Central memory CD4-positive, alpha-beta T cell (primary cell): ENCODE measurements at places on chromosomes 4 and X.

- no peak for DNase-seq
Observed at GRCh38 chr4:211033-211511, 86.8 kb downstream of the ZNF718 start.

DNA sequence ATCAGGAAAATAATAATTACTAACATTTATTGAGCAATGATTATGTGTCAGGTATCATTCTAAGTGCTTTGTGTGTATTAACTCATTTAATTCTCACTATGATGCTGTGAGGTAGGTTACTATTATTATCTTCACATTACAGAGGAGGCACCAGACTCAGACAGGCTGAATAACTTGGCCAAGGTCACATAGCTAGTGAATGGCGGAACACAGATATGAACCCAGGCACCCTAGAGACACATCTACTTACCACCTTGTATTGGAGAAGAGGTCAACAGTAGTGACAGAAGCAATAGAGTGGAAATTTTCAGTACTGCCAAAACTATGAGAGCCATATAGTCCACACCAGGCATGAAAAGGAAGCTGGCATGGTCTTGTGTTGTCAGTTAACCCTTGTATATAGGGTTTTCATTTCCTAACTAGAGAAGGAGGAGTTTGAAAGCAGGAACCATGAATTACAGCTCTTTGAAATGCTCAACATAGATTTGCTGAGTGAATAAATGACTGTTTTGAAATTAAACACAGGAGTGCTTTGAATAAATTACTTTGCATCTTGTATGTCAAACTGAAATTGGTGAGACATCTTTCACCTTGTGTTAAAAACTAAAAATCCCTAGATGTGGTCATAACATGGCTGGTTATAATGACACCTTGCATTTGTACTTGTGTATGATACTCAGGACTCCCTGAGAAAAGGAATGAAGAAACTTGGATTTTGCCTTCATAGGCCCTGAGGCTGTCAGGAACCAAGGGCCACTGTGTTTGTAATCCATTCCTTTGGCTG is 71.8 kb downstream of the RTL9 start:
- DNase-seq = no peak

DNA sequence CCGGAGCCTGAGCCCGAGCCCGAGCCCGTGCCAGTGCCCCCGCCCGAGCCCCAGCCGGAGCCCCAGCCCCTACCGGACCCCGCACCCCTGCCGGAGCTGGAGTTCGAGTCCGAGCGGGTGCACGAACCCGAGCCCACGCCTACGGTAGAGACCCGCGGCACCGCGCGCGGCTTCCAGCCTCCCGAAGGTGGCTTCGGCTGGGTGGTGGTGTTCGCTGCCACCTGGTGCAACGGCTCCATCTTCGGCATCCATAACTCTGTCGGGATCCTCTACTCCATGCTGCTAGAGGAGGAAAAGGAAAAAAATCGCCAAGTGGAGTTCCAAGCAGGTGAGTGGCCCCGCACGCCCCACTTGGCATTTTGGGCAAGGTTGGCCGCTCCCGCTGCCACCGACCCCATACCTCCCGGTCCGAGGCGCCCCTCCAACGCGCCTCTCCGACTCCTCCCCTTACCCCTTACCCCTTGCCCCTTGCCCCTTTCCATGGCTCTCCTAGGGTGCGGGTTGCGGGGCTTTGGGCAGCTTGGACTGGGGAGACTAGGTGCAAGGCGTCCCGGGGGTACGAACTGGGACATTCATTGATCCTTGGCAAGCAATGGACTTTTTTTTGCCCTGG is 553 bp downstream of the SLC16A2 start:
- no peak for DNase-seq

DNA sequence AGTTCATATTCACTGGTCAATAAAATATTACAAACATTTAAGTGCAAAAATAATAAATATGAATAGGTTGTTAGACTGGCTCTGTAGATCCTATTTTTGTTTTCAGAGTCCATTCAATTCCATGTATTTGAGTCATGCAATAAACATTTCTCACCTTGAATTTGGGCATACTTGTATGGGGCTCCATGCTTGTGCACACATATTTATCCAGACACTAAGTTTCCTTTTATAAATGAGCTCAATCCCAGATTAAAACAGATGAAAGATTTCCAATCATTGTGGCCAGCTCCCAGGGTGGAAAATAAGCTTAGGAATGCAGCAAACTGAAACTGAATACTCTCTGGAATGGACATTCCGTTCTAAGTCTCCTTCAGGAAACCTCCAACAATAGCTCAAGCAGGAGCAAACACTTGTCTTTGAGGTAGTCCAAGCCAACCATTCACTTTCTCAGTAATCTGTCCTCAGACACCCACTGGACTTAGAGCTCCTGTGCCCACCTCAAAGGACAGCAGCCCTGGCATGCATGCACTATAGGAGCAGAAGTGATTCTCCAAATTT is 16.4 kb downstream of the DMD start:
- no peak for DNase-seq

DNA sequence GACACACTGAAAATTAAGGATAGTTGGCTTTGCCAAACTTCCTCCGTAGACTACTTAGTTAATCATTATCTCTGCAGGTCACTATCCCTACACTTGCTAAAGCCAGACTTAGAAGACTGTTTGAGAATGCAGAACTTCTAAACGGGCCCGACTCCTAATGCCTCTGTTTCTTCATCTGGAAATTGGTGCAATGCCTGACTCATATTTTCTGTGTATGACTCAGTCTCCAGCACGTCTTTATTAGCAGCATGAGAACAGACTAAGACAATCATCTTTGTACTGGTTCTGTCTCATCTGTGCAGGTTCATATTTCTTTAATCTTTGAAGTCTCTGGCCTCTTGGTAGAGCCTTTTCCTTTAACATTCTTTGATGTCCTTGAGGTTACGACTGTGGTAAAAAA is 411.9 kb upstream of the ACTRT1 start:
- DNase-seq = no peak

DNA sequence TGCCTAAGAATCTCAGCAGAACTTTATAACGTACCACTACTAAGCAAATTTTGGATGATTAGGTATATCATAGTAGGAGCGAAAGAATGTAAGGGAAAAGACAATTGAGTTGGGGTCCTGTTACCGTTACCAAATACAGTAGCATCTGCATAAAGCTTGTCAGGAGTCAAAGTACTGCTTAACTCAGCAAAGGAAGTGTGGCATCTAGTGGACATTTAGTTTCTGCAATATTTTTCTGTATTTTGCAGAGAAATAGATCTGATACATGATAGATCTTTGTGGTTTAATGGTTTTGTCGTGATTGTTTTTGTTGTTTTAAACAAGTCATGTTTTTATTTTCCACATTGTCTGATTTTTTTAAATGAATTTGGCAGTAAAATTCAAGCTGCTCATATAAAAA is 81.0 kb upstream of the SMARCAD1 start:
- no peak for DNase-seq

- no peak for DNase-seq
Observed at GRCh38 chr4:140568507-140569306, at the start of gene UCP1. Gene UCP1, minus strand, starts transcription at chr4:140568961. Its CDS starts 232 bp downstream, at chr4:140568729.

DNA sequence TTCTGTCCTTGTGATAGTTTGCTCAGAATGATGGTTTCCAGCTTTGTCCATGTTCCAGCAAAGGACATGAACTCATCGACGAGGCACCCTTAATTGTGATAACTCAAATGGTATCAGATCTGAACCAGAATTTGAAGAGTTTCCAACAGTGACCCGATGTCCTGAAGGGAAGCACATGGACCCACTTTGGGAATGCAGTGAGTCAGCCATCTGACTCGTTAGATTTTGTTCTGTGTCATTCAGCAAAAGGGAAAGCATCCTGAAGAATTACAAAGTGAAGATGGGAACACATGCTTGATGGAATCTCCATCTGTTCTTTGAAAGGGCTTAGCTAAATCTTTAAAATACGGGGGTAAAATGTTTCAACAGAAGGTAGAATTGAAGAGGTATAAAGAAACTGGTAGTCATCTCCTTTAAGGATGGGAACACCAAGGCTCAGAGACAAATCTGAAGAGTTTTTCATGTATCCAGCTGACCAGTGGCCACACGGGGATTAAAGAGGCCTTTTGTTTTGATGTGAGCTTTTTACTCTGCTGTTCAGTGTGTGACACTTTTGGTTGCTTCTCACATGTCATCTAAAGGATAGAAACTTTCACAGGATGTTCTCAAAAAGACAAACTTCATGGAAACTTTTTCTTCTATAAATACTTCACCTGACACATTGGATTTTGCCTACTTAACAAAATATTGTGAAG is 393.8 kb downstream of the INPP4B start:
- DNase-seq = no peak

- no peak for DNase-seq
Observed at GRCh38 chrX:40094041-40094899, 3.5 kb downstream of the BCOR start.

- no peak for DNase-seq
Observed at GRCh38 chrX:152989292-152989658, 4.6 kb downstream of the PNMA5 start.

- peak; percentile 65 for DNase-seq
Observed at GRCh38 chr4:102625232-102625930, 124.2 kb downstream of the NFKB1 start.

- DNase-seq = no peak
Observed at GRCh38 chrX:130560544-130560943, 158.8 kb downstream of the RBMX2 start.

DNA sequence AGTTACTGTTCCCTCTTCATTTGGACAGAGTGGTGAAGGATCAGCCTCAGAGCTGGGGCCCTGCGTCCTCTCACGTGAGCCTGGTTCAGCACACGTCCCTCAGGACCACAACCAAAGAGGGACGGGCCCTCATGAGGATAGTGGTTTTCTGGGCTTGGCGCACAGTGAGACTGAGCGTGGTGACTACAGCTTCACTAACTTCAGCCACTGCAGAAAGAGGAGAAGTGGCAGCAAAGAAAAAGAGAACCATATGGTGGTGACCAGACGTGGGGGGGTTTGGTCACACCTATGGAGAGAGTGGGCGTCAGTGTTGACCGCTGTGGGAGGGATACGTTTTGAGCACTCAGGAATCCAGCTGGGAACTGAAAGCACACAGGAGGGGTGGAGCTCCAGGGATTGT is 21.8 kb upstream of the TNIP3 start:
- DNase-seq = no peak

DNA sequence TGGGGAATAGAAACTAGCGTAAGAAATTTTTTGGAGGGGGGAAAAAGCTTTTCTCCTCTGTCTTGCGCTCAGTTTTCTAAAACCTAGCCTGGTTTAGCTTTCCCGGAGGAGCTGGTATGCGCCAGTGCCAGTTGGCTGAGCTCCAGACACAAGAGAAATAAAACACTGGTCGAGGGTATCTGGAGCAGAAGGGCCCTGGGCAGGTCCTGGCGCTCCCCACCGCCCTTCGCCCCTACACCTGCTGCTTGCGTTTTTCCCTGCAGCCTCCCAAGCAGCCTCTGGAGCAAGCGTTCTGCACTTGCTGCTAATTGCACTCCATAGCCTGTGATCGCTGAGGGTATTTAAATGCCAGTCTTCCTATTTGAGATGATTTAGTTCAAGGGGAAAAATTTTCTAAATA is 816 bp downstream of the EREG start:
- DNase-seq = no peak

GRCh38 chr4:184099000-184099399 is 118.7 kb downstream of the ENPP6 start:
- no peak for DNase-seq

- DNase-seq = no peak
Observed at GRCh38 chr4:54498661-54499111, 159.1 kb upstream of the KIT start.

DNA sequence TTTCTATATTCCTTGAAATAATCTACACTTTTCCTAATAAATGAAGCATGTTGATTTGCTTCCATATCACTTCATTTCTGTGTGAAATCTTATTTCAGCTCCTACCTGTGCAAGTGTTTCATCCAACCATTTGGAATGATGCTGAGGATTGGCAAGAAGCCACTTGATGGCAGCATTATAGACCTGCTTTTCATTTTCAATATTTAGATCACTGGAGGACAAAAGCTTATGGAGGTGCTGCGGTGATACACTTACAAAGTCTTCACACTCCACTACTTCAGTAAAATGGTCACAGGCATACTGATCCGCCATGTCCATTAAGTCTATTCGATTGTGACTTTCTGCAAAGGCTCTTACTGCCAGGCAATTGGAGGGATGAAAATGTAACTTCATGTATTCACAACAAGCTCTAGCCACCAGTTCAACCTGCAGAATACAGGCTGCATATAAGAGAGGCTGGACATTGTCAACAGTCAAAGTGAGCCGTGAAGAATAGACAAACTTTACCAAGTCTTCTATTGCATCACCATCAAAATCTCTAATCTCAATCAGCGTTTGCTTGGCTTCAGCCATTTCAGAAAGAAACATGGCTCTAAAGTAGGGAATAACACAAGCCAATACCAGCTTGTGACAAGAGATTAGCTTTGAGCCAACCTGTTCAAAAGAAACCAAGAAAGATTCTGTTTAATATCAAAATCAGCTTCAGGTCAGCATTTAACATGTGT is 35.1 kb downstream of the KLHL8 start:
- DNase-seq = no peak

- DNase-seq = no peak
Observed at GRCh38 chrX:115233497-115234455, at the start of gene LRCH2. Gene LRCH2, minus strand, starts transcription at chrX:115234096. Its CDS starts 55 bp downstream, at chrX:115234041.

- no peak for DNase-seq
Observed at GRCh38 chrX:8822002-8822401, 20.8 kb upstream of the FAM9A start.

- no peak for DNase-seq
Observed at GRCh38 chrX:47174846-47175587, 18.6 kb upstream of the UBA1 start.

DNA sequence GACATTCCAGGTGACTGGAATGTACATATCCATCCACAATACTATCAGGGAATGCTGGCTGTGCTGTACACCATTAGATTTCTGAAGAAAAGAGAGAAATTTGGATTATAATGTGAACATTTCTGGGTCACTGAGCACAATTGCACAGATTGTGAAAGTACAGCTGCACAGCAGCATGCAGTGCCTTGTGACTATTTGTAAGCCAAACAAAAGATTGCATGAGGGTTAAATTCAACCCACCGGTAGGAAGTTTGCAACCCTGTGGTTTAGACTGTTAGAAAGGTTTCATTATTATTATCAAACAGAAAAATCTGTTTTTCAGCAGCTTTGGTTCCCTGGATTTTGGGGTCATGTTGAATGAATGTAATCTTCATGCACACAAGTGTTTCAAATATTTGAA is 24.5 kb downstream of the DDIT4L start:
- no peak for DNase-seq

- no peak for DNase-seq
Observed at GRCh38 chr4:153528705-153529485, 62.7 kb downstream of the TMEM131L start.

GRCh38 chr4:73139245-73139644 is 69.7 kb upstream of the COX18 start:
- no peak for DNase-seq

DNA sequence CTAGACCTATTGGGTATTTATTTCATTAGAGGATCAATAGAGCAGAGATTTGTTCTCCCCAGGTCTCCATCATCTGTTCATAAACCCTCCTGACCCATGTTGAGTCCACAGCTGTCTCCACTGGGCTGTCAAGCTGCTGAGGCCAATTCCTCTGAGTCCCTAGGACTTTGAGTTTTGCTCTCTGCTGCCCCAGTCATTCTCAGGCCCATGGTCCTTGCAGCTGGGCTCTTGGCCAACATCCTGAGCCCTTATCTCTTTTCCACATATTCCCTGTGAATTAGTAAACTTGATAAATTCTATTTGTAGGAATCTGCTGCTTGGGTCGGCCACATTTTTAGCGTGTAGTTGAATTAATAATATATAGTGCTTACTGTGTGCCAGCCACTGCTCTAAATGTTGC is 41.9 kb downstream of the FHL1 start:
- DNase-seq = no peak
